ENCODE measurements at places on chromosomes 7 and 10.
A peak's percentile ranks its signal among the peaks of the same experiment; 100 is the strongest.

GRCh38 chr7:42262964-42263363 is 26.0 kb upstream of the GLI3 start:
- DNase-seq, result no peak

GRCh38 chr10:122182308-122182707 is 88.8 kb upstream of the BTBD16 start:
- no peak for DNase-seq

DNA sequence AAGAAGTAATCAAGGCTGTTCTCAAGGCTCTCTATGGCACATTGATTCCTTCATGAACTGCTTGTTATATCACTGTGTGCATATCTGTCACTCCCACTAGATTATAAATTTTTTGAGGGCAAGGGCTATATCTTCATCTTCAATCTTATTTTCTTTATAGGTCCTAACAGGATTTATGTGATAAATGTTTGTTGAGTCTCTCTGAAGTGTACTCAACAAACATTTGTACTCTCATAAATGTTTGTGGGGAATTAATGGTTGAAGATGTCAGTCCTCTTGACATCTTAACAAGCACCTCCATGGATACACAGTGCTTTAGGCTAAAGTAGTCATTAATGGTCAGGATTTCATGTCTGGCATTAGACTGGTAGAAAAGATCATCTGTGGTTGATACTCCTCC is 143.2 kb downstream of the RNLS start:
- no peak for DNase-seq

GRCh38 chr10:77212632-77213031 is 425.0 kb downstream of the KCNMA1 start:
- no peak for DNase-seq

- DNase-seq, result peak; percentile 88
Measured at GRCh38 chr10:123967626-123968243, 76.1 kb upstream of the CPXM2 start.

DNA sequence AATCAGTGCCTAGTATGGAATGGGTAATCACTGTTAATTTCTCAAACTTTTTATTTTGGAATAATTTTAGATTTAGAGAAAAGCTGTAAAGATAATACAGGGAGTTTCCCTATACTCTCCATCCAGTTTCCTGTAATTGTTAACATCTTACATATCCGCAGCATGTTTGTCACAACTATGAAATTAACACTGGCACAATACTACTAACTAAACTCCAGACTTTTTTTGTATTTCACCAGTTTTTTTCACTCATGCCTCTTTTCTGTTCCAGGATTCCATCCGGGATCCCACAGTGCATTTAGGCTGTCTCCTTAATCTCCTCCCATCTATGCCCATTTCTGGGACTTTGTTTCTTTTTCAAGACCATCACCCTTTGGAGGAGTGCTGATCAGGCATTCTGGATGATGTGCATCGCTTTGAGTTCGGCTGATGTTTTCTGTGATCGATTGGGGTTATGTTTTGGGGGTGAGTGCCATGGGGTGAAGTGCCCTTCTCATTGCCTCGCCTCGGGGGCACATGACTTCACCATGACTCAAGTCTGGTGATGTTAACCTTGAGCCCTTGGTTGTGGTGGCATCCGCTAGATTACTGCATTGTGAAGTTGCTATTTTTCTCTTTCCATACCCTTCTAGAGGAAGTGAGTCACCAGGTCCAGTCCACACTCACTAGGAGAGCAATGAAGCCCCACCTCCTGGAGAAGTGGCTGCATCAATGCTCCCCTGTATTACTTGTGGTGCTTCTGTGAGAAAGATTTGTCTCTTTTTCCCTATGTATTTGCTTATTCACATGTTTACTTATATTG is 43.9 kb upstream of the GRB10 start:
- no peak for DNase-seq

DNA sequence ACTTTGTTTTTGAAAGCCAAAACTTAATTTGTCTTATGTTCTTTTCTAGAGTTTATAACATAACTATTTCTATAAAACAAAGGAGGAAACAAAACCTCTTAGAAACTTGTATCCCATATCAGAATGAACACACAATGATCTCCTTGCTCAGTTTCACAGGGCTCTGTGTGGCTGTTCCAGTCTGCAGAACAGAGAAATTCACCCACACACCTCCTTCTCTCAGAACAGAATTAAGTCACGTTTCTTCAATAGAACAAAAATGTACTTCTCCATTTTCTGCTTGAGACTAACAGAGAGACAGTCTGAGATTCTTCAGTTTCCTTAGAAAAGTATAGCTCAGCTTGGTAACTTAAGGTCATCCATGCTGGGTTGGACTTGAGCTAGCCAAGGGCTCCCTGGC is 15.8 kb upstream of the DOCK1 start:
- no peak for DNase-seq

DNA sequence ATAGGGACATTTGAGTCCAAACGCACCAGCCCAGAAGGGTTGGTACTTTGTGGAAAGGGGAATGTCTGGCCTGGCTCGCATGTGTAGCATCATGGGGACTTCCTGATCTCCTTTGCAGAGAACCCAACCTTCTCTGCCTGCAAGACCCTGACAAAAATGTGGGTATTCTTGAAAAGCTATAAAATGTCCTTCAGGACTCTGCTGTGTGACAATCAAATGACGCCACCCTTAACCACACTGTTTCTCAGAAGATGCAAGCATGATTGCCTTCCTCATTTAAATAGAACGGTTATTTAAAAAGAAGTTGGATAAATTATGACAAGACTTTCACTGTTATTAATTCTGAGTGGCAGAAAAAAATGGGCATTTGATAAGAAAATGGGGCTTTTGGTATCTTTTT is 15.1 kb upstream of the GPR15LG start:
- DNase-seq, result no peak

DNA sequence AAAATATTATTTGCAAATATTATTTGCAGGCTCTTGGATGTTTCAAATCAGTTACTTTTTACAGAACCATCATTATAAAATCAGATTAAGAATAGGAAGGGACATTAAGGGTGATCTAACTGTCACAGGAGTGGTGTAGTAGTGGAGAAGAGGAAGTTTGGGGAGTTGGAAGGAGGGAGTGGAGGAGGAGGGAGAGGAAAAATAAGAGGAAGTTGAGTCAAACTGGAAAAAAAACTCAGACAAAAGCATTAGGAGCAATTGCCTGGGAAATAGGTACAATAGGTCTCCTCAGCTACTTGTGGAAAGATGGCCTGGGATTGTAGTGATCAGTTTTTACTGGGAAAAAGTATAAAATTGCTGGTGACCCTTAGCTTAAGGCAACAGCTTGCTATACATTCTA is 77.7 kb upstream of the GPR37 start:
- no peak for DNase-seq

DNA sequence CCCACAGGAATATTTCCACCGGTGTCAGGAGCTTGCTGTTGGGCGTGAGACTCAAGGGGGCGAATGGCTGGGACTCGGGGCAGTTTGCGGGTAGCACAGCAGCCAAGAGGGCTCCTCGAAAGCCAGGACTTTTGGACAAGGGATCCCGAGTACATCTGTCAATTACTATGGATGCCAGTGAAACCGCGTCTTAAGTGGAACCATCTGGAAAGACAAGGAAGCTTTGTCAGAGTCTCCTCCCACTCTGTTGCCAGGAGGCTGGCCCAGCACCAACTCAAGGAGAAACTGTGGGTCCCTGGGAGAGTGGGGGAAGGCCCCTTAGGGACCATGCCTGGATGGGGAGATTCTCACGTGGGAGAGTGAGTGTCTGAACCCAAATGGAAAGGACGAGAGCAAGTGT is 57.1 kb downstream of the C10orf143 start:
- DNase-seq, result no peak

- DNase-seq, result no peak
Measured at GRCh38 chr10:51705774-51706173, 6.4 kb upstream of the CSTF2T start.

DNA sequence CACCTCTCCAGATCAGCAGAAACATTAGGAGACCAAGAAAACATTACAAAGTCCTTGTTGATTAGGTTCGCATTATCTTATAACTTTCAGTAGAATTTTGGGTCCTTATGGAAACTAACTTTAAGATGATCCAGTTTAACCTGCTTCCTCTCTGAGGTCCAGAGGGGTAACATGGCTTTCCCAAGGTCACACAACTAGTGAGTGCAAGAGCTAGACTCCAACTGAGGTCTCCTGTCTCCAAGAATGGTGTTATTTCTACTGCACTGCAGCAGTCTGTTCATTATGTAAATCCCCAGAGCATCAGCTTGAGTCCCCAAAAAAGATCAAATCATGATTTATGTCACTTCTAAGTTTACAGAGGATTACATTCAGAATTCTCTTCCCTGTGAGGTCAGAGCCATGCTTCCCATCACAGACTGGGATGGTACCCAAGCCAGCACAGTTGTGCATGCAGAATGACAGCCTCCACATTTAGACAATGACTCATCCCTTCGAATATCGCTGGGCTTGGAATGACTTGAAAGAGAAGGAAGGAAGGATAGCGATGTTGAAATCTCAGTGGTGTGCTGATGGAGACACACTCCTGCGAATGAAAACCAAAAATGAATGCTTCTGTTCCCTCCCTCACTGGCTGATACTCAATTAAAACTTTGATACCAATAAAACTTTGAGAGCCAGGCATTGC is 163.1 kb upstream of the PLXNA4 start:
- DNase-seq, result no peak

DNA sequence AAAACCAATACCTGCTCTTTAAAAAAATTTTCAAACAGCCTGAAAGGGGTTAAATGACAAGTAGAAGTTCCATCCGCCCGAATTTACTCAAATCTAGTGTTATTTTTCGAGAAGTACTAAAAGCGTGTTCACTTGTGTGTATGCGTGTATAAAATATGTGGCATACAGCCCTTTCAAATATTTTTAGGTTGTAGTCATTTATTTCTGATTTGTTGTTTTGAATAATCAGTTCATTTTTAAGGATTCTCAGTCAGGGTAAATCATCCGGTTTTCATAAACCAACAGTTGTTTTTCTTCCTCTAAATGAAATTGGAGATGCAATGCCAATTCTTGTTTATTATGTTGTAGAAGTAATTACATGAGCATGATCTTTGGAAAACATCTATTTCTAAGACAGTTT is 6.9 kb upstream of the SUN1 start:
- DNase-seq, result no peak

- no peak for DNase-seq
Measured at GRCh38 chr7:39683216-39683845, 60.0 kb downstream of the RALA start.

DNA sequence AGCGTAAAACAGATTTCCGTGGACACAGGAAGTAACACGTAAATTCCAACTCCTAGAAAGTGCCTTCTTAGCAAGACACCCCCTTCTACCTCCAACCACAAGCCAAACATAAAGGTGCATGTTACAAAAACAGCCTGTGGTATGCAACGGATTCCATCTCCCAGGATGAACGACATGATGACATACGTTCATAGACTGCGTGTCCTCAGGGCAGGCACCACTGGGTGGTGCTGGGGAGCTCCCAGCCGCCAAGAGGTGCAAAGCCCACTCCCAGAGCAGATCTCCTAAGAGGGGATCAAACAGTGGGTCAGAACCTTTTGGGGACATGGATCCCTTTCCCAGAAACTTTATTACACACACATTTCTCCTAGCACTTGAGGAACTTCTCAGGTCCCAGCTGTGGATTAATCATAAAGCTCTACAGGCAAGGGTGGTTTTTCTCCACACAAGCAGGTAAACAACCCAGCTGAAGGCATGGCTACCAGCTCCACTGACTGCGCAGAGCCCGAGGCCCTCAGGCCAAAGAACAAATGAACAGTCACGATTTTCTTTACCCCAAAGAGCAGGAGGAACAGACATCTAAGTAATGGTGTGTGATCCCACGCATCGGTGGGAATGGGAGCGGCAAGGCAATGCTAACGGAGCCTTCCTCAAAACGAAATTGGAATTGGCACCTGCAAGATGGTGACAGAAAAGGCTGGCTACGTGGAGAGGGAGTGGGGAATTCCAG is 13.8 kb downstream of the PSAP start:
- peak; percentile 65 for DNase-seq

GRCh38 chr7:55254242-55254595 is 110.9 kb upstream of the LANCL2 start:
- no peak for DNase-seq

GRCh38 chr7:6495597-6496262 is 48.0 kb upstream of the DAGLB start:
- no peak for DNase-seq

DNA sequence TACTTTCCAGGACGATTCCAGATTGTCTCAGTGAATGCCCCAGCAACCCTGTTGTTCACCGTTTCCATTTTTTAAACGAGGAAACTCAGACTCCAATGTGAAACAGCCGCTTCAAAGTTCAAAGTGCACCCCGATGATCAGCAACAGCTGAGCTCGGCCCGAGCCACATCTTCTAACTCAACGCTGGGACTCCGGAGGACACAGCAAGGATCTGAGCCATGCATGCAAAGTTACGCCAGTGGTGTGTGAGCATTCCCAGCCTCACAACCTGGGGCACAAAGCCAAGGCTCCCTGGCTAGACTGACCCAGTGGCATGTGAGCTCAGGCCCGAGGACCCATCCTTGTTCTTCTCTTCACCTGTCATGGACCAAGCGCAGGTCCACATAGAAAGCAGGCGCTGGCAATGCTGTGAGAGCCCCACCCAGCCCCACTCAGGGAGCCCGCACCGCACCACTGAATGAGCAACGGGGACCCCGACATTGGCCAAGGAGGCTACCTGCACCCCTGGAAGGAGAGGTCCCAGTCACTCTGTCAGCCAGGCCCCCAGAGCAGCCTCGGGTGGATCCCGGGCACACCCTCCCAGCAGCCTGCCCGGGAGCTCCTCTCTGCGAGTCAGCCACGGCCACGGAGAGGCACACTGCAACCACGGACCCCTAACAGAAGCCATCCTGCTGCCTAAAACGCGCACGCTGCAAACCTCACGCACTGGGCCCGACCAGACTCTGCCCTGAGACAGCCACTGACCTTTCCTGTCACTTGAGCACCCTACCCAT is 82.9 kb downstream of the MAD1L1 start:
- DNase-seq, result no peak

GRCh38 chr7:44621750-44622103 is 15.3 kb downstream of the OGDH start:
- no peak for DNase-seq

DNA sequence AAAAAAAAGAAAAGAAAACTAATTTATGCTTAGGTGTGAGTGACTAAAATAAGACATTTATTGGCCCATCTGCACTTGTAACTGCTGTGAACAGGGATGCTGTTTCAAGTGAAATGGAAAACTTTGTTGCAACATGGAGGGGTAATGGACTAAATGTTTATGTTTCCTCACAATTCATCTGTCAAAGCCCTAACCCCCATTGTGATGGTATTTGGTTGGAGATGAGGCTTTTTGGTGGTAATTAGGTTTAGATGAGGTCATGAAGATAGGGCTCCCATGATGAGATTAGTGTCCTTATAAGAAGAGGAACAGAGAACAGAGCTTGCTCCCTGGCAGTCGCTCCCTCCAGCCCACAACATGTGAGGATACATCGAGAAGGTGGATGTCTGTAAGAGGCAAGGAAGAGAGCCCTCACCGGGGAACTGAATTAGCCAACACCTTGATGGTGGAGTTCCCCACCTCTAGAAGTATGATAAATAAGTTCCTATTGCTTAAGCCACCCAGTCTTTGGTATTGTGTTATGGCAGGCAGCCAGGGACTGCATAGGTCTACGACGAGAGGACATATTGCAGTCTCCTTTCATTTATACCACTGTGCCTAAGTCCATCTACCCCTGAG is 28.6 kb upstream of the VCL start:
- DNase-seq, result no peak
